Stimulated activated CD4-positive, alpha-beta T cell treated with anti-CD3 and anti-CD28 coated beads, Interleukin-12 subunit alpha, Interleukin-12 subunit beta, amount 100 ng/mL, for 48 hours (primary cell): ENCODE measurements at places on chromosomes 5 and 9.
A peak's percentile ranks its signal among the peaks of the same experiment; 100 is the strongest.

- DNase-seq: no peak
Observed at GRCh38 chr9:19451240-19452087, 42.7 kb downstream of the ACER2 start.

DNA sequence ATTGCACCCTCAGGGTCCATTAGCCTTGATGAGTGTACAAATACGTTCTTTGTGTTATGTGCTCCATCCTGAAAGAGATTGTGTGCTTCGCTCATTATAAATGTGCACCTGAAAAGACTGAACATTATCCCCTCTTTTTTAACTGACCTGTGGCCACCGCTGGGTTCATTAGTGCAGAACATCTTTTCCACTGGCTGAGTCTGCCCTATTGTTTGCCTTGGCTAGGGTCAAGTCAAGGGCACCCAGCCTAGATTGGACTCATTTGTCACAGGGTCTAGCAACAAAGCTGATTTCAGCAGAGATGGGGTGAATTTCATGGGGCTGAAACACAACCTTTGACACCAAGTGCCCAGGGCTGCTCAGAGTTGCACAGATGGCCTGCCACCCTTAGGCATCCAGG is 764.1 kb upstream of the ARRDC3 start:
- no peak for DNase-seq

GRCh38 chr5:40505031-40505430 is 174.7 kb upstream of the PTGER4 start:
- no peak for DNase-seq

DNA sequence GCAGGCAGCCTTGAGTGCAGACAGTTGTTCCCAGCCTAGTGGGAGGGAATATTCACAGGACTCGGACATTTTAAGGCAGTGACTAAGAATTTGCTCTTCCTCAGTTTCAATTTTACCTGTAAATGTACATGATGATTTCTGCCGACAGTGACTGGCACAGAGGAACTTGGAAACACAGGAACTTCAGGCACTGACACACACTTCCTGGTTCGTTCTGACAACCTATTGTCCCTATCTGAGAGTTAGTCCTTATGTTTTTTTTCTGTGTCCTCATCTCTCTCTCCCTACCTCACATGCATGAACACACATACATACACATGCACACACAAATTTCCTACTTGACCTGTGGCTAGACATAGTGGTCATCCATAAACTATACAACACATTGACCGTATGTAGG is 89.4 kb upstream of the CD180 start:
- no peak for DNase-seq

DNA sequence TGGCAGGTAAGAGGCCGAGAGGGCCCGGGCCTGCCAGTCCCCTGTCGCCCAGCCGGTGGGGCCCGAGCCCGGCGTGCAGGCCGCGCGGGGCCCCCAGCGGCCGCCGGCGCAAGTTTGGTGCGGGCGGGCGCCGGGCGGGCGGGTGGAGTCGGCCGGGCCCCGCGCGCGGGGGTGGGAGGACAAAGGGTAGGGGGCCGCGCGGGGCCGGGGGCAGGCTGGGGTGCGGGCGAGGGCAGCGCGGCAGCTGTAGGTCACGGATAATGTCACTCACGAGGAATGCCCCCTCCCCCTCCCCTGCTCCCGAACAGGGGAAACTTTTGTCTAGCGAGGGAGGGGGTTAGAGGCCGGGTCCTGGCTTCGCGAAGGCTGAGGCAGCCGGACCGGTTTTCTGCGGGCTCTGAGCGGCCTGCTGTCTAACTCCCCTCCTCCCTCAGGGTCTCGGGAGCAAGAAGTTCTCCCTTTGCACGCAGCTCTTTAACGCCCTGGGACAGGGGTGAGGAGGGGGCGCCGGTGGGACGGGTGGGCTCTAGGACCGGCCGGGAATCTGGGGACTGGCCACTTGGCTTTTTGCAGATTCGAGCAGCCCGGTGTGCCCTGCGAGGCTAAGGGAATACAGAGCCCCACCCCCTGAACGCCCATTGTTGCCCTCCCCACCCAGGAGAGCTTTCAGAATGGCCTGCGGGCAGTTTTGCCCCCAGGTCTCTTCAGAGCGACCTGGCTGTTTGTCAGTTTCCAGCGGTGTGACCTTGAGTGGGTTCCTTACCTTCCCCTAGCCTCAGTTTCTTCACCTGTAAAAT is 21.3 kb upstream of the NDST1 start:
- no peak for DNase-seq

- no peak for DNase-seq
Observed at GRCh38 chr9:97425336-97425972, 13.6 kb downstream of the TDRD7 start.

- DNase-seq: no peak
Observed at GRCh38 chr5:2653991-2654390, 97.5 kb downstream of the IRX2 start.

GRCh38 chr5:103910011-103910410 is 347.4 kb upstream of the NUDT12 start:
- no peak for DNase-seq

GRCh38 chr5:140631831-140632365 is 1.1 kb downstream of the CD14 start:
- DNase-seq: no peak

GRCh38 chr5:26959290-26959689 is 79.1 kb downstream of the CDH9 start:
- DNase-seq: no peak

DNA sequence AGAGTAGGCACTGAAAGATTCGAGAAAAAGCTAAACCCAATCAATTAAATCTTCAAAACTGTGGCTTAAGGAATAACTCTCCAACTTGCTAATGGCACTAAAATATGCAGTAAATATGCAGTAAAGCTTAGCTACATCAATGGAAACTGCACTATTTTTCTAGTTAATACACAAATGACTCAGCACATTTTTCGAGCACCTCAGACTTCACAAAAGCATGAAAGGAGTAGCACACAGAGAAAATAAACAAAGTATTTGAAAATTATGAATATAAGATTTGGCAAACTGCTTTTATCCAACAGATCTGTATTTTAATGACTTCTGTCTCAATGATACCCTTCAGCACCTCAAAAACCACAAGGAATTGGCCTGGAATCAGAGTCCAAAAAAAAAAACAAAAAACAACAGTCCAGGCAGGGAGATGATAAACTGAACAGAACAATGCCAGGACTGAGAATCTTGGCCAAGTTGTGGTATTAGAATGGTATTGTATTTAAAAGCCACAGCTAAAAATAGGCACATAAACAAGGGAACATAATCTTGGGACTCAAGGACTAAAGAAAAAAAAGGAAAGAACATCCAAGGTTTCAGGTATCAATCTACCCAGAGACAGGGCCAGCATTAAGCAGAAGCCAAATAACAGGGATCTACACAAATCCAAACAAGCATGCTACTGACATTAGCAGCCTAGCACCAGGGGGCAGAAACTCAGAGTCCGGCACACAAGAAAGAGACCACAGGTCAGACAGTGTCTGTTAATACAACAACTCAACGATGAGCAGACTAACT is 21.4 kb downstream of the TMEM245 start:
- DNase-seq: no peak

DNA sequence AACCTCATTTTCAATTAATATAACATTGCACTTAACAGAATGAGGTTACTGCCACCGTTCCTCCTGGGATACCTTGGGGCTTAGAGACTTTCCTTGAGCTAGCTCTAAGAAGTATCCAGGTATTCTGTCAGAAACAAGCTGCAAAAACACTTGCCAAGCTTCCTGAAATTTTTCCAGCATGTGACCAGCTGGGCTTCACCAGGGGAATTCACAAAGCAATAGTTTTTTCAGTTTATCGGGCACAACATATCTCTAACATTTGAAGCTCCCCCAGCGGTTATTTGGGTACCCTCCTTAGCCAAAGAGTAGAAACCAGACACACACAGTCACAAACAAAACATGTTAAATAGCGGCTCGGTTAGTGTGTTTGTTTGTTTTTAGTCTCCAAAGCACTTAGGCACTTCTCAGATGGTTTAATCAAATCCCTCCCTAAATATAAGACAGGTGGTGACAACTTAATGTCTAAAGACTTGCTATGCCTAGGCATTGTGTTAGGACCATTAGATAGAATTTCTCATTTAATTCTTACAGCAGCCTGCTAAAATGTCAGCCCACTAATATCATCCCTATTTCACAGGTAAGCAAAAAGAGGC is 278.2 kb downstream of the GLIS3 start:
- DNase-seq: no peak

- DNase-seq: peak; percentile 41
Observed at GRCh38 chr5:35651002-35651756, 33.5 kb downstream of the SPEF2 start.

DNA sequence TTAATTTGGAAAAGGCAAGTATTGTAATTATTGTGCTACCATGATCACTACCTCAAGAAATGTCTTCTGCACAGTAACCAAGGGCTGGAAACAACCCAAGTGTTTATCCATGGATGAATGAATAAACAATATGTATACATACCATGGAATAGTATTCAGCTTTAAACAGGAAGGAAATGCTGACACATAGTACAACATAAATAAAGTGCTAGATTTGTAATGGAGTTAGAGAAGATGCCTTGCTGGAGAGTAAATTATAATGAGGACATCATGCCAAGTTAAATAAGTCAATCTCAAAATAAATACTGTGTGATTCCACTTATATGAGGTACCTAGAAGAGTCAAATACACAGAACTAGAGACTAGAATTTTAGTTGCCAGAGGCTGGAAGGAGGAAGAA is 160.0 kb downstream of the CCDC192 start:
- no peak for DNase-seq

- DNase-seq: no peak
Observed at GRCh38 chr5:89087128-89087527, 204.1 kb upstream of the MEF2C start.

DNA sequence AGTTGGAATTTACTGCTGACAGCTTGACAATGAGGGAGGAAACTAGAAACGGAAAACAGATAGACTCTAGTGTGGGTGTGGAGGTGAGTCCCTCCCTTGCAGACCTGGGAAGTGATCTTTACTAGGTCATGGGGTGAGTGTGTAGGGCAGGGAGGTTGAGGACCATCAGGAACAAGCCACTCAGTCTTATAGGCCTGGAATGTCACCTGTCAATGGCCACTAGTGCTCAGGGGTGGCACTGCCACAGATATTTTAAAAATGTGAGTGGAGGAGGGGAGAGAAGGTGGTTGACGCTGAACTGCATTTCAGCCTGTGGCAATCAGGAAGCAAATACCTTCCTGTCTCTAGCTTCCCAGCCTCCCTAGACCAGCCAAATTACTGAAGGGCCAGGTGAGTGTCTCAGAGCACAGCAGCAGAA is 9.0 kb downstream of the OR2S2 start:
- no peak for DNase-seq

- DNase-seq: no peak
Observed at GRCh38 chr9:135746565-135746964, 44.6 kb downstream of the KCNT1 start.

DNA sequence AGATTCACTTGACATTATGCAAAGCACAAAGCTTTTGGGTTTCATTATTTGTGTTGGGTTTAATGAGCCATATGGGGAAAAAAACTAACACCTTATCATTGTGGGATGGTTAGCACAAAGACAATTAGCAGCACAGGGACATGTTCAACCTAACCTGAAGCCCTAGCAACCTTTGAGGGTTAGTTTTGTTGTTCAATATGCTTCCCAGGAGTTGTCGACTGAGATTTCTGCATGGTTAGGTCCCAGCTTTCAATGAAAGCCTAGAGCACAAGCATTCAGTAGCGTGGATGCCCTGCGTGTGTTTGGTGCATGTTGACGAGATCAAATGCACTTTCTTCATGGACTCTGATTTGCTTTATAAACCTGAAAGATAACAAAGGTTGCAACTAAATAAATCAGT is 565.2 kb upstream of the TLE4 start:
- no peak for DNase-seq

DNA sequence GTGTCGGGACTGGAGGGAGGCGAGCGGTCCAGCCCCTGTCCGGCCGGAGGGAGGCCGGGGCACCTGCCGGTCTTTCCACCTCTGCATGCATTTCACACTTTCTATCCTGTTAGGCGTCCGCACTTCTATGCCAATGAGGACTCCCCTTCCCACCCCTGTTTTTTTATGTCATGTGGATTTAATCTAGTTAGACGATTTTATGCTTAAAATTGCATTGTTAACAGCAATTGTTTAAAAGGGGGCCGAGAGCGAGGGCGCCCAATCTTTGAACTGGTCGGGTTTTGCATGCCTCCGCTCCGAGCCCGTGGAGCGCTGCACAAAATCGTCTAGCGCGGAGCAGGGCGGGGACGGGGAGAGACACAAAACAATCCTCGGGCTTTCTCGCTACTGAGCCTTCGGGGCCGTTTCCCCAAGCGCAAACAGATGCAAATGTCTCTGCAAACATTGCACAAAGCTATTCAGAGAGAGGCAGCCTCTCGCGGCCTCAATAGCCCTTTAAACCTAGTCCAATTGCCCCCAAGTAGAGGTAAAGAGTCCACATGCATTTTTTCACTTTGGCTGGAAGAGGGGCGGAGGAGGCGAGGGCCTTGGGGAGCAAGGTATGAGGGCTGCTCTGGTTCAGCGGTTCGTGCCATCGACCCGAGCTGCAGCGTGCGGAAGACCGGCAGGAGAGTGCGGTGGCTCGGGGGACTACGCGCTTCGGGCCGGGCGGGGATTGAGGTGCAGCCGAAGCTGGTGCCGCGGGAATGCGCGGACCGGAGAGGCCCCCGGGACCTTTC is 37.5 kb upstream of the TIFAB start:
- DNase-seq: no peak

- no peak for DNase-seq
Observed at GRCh38 chr9:6590334-6590733, 55.2 kb downstream of the GLDC start.

- no peak for DNase-seq
Observed at GRCh38 chr9:13213337-13213736, 66.2 kb downstream of the MPDZ start.

DNA sequence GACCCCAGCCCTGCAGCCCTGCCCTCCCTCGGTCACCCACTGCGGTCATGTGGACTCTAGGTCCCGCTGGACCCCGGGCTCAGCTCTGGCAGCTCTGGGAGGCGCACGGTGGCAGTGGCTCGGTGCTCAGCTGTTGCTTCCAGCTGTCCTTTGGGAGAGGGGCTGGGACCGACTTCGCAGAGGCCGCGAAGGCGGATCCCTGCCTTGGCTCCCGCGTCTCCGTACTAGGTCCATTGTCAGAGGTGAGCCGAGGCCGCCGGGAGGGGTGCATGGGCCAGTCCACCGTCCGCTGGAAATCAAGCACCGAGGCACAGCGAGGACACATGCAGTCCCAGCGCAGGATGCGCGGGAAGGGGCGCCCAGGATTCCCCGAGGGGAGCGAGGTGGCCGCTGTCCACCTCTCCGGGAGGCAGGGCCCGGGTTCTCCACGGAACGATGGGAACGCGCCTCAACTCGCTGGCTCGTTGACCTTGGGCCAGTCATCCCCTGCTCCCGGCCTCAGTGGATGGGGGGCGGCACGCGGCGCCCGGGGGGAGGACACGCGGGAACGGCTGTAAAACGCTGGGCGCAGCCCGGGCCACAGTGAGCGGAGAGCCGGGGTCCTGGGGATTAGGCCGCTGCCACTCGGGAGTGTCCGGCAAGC is 732 bp downstream of the GBGT1 start:
- no peak for DNase-seq

DNA sequence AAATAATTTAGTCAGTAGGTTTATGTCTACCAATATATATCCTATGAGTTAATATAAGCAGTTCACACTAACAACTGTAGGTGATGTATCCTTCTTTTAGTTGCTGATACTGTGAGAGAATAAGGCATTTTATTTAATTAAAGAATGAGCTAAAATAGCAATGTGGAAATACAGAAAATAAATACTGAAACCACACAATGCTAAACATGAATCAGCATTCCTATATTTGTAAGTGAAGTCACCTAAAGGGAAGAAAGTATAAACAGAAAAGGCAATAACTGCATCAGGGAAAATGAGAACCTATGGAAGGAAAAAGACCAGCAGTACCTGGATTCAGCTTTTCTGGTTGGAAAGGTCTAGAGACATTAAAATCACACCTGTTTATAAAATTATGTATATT is 336.0 kb downstream of the PDE4D start:
- no peak for DNase-seq
